ENCODE measurements at places on chromosomes 1 and 21.

DNA sequence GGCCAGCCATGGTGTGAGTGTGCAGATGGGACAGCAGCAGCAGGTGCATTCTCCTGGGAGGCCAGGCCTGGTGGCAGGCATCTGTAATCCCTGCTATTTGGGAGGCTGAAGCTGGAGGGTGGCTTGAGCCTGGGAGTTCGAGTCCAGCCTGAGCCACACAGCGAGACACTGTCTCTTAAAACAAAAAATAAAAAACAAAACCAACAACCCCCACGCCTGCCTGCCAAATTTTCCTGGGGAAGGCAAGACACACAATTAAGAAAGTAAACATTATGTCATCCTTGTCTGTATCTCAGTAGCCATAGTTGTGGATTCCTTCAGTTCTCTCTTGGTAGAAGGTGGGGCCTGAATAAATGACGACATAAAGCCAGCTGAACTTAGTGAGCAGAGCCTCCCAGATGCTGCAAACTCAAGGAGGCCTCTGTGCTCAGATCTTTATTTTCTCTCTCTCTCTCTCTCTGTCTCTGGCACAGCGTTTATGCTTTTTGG, 57.6 kb upstream of the CD34 start:
- DNase-seq, result no peak

GRCh38 chr21:41231060-41231459, 63.1 kb downstream of the BACE2 start:
- DNase-seq, result no peak

DNA sequence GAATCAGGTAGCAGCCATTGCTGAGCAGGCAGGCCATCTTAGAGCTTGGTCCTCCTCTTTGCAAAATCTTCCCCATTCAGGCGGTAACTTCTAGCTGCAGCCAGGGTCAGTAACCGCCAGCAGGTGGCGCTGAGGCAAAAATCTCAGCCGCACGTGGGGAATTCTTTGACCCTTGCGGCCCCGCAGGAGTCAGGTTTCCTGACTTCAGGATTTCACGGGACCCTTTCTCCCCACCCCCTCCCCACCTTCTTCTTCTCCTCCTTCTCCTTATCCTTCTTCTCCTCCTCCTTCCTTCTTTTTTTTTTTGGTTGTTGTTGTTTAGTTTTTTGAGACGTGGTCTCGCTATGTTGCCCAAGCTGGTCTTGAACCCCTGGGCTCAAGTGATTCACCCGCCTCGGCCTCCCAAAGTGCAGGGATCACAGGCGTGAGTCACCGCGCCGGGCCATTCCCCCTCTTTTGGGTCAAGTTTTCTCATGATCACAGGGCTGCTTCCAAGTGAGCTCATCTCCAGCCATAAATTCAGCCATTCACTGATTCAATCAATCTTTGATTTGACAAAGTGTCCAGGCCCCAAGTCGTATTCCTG, 33.4 kb upstream of the TENT5B start:
- peak; percentile 56 for DNase-seq

DNA sequence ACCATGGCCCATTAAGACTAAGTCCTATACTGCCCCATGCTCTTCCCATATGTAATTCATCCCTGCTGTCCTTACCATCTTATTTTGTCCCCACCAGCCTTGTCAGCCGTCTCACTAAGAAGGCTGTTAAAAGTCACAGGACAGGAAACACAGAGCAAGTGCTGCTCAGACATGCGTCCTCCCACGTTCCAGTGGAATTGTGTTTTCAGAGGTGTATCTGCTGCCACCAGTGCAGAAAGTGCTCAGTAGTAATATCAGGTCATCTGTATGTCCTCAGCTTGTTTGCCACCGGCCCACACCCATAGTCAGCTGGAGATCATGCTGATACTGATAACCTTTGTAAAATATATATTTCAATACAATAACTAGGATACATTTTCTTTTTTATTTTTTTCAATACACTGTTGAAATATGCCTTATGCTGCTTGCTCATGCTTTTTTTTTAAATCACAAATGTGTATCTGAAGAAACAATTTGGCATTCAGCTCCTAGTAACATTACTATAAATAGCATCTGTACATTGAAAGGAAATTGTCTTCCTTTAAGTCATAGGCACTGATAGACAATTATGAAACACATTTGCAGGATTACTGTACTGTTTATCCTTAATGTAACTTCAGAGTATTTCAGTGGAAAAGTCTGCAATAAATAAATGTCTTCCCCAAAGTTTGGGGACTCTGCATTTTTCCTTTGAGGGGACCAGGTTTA, 156.9 kb downstream of the EDEM3 start:
- no peak for DNase-seq

DNA sequence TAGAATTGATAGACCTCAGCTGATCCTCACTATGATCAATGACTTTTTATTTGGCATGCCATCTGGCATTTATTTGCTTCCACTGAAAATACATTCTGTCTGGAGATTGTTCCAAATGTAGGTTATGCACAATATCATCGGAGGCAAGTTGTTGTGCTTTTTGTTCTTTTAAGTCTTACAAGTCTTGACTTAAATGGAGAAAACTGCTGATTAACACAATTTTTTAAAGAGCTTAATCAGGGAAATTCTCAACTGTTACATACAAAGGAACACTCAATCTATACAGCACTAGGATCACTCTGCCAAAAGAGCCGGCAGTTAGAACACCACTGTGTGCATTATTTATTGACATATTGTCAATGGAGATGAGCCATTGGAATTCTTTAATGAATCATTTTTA, 19.2 kb downstream of the CYYR1 start:
- DNase-seq, result no peak

- no peak for DNase-seq
These were observed 414.9 kb downstream of the PTPRU start for GRCh38 chr1:29651246-29651645.

- DNase-seq, result no peak
These were observed 14.8 kb upstream of the KIF21B start for GRCh38 chr1:201038186-201038876.

- no peak for DNase-seq
These were observed 48.8 kb downstream of the NID1 start for GRCh38 chr1:236016083-236016482.

- DNase-seq, result no peak
These were observed 20.8 kb downstream of the ADAMTS5 start for GRCh38 chr21:26945916-26946675.

GRCh38 chr1:48792961-48793360, 16.3 kb upstream of the BEND5 start:
- no peak for DNase-seq

DNA sequence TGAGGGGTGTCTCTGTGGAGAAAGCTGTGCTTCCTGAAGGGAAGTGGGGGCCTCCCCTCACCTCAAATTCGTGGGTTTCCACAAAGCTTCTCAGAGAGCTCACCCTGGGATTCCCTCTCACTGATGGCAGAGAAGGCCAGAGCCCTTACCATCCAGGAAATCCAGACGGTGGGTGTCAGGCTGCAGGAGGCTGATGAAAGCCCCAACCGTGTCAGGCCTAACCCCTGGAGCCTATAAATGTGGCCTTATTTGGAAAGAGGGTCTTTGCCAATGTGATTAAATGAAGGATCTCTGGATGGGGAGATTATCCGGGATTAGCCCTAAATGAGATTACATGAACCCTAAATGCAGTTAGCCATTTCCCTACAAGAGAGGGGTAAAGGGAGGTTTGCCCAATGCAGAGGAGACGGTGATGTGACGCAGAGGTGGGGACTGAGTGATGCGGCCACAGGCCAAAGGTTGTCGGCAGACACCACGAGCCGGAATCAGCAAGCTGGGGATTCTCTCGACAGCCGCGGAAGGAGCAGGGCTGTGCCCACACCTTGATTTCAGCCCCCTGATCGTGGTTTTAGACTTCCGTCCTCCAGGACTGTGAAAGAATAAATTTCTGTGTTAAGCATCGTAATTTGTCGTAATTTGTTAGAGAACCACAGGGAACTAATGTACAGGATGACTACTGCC, 82.6 kb downstream of the TOMM20 start:
- no peak for DNase-seq

- no peak for DNase-seq
These were observed 3.8 kb upstream of the RGS13 start for GRCh38 chr1:192632188-192632587.

DNA sequence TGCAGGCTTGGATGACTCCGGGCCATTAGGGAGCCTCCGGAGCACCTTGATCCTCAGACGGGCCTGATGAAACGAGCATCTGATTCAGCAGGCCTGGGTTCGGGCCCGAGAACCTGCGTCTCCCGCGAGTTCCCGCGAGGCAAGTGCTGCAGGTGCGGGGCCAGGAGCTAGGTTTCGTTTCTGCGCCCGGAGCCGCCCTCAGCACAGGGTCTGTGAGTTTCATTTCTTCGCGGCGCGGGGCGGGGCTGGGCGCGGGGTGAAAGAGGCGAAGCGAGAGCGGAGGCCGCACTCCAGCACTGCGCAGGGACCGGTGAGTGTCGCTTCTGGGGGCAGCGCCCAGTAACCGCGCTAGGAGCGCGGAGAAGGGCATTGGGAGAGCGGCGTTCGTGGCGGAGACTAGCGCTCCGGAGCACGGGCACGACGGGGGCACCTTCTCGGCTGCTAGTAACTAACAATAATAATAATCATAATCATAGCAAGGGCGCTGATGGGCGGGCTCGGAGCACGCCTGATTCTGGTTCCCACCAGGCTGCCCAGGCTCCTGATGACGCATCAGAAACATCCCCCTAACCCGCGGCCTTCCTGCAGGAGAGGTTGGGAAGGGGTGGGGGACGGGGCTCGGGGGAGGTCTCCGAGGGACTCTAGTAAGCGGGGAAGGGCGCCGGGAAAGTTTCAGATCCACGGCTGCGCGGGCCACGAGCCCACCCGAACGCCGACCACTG, at the start of gene MX1:
TSS of gene MX1 (plus strand) at position 286 of the 722 bp plus-strand sequence. CDS start 5,832 bp downstream, outside the sequence.
- DNase-seq, result peak; percentile 81

DNA sequence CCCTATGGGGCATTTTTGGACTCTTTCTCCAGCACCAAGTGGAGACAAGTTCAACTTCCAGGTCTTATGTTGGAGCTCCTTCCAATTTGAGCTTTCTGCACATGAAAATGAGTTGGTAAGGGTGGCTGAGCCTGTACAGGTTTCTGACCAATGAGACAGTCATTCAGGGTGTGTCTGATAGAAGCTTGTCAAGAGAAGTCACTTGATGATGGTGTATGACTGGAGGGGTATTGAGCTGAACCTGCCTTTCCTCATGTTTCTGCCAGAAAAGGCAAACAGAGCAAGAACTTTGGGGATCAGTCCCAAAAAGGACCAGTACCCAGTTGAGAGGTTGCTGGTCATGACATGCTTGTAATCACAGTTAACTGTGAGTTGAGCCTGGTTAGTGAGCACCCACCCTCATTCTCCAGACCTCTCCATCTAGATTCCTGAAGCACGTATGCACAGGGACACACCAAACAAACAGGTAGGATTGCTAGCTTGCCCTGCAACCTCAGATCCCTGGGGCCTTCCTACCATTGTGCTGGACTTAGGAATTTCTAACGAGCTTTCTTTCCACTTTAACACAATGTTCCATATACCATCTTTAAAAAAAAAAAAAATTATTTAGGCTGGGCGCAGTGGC, 26.6 kb downstream of the FAM89A start:
- DNase-seq, result no peak

DNA sequence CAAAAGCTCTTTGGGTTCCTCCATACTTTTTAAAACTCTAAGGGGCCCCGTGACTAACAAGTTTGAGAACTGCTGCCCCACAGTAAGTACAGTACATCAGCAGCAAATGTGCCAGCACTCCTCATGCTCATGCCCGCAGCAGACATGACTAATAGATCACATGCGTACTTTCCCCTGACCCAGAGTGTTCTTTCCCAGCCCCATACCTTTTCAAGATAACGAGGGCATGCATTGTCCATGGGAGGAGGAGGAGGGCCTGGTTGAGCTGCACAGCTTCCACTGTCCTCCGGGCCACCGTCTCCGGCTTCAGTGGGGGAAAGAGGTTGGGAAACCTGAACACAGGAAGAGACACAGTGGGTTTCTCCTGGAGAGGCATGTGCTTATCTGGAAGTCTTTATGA, 45.5 kb downstream of the DHRS3 start:
- DNase-seq, result no peak

GRCh38 chr1:102174259-102174863, 177.6 kb upstream of the OLFM3 start:
- DNase-seq, result peak; percentile 26

- DNase-seq, result no peak
These were observed 2.8 kb downstream of the MYCL start for GRCh38 chr1:39898648-39899603.

- no peak for DNase-seq
These were observed 431.4 kb downstream of the NEGR1 start for GRCh38 chr1:71850936-71851335.

- no peak for DNase-seq
These were observed 33.2 kb downstream of the RHOU start for GRCh38 chr1:228768355-228769000.

DNA sequence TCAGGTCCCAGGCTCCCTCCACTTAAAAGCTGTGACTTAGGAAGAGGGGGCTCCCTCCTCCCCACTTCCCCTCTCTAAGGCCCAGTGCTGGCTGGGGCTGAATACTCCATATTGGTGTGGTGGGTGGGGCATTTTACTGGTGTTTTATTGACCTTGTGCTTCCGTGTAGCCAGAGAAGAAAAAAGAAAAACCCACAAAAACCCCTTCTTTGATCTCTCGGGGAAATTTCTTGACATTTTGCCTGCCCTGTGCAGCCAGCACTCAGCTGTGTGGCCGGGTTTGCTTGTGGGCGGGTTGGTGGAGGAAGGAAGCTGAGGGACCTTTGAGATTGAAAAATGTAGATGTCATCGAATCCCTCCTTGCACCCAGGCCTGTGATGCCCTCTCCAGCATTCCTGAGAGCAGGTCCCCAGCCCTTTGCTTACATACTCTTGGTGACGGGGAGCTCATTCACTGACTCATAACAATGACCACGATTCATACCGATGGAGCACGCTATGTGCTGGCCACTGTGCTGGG, 24.8 kb downstream of the TNFRSF8 start:
- peak; percentile 2 for DNase-seq

DNA sequence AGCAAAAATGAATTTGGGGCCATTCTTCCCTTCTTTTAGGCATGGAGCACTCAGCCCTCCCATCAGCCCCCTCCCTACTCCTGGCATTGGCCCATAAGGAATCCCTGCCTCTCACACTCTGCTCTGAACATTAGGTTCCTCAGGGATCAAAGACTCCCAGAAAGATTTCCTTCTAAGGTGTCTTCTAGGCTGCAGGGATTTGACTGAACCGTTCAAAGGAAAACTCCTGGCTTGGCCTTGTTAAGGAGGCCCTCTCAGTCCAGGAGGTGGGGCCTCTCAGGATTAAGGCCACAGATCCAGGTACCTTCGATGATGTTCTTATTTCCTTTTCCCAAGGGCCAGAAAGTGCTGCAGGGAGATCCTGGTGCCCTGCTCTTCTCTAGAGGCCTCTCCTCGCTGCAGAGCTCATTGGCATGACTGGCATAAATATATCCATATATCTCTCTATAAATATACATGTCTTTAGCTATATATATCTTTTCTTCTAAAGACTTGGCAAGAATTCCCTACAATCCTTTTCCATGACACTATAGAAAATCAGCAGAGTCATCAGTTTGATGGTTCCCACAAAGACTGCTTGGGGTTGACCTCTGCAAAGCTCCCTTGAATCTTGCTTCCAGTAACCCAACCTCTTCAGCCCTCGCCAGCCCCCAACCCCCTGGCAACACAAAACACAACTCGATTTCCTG, 59.1 kb downstream of the PLXNA2 start:
- no peak for DNase-seq
